ENCODE measurements at places on chromosomes 16 and 17.
A peak's percentile ranks its signal among the peaks of the same experiment; 100 is the strongest.

DNA sequence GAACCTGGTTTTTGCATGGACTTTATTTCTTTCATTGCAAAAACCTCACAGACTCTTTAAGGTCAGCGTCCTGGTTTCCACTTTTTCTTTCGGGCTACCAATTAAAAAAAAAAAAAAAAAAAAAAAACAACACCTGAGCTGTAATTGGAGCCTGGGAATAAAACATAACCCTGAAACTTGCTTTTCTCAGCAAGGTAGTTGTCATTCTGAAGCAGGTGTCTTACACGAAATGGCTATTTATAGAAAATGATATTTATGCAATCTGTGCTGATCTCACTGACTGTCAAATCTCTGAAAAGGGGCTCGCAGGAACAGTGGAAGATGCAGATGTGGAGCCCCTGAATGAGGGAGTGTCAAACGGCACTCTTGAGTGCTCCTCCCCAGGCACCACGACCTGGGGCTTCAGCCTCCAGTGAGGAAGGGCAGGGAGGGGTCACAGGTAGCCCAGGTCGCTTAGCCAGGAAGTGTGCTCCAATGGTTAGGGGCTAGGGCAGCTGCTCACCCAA is 10.4 kb upstream of the COTL1 start:
- DNase-seq: no peak

- DNase-seq: no peak
Observed at GRCh38 chr16:9518051-9518450, 426.6 kb downstream of the HAPSTR1 start.

DNA sequence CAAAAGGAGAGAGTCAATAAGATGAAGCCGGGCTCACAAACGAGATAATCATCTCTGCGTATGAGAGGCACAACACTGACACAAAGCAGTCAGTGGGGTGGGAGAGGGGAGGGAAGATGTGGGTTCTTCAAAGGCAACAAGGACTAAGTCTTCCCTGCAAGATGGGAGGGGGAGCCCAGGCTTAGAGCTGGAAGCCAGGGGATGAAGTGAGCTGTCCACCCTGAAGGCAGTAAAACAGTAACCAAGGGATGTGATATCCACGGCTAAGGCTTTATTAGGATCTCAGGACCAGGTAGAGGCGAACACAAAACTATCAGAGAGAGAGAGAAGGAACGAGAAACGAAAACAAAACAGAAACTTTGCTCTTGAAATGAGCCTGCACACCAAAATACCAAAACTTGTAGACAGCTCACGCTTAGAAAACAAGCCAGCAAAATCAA is 115.9 kb downstream of the DYNLRB2 start:
- DNase-seq: peak; percentile 40

DNA sequence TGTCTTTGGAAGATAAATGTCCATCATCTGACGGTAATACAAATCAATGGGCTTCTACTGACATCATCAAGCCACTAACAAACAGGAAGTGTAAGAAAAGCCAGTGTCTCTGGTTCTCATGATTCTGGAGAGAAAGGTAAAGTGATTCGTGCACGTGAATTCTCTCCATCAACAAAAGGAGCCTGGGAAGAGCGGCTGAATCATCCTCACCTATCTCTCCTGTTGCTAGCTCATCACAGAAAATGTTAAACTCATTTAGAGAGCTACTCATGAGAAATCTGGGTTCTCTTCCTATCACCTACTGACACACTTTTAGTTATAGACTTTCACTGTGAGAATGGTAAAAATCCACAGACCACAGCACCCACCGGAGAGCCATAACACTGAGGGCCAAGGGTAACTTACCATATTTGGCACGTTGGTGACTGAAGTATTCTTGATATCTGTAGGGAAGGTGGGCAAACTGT is 70.3 kb downstream of the CREBBP start:
- no peak for DNase-seq

- no peak for DNase-seq
Observed at GRCh38 chr16:706189-707061, 824 bp upstream of the FBXL16 start.
